ENCODE measurements at places on chromosomes 7 and 10.

DNA sequence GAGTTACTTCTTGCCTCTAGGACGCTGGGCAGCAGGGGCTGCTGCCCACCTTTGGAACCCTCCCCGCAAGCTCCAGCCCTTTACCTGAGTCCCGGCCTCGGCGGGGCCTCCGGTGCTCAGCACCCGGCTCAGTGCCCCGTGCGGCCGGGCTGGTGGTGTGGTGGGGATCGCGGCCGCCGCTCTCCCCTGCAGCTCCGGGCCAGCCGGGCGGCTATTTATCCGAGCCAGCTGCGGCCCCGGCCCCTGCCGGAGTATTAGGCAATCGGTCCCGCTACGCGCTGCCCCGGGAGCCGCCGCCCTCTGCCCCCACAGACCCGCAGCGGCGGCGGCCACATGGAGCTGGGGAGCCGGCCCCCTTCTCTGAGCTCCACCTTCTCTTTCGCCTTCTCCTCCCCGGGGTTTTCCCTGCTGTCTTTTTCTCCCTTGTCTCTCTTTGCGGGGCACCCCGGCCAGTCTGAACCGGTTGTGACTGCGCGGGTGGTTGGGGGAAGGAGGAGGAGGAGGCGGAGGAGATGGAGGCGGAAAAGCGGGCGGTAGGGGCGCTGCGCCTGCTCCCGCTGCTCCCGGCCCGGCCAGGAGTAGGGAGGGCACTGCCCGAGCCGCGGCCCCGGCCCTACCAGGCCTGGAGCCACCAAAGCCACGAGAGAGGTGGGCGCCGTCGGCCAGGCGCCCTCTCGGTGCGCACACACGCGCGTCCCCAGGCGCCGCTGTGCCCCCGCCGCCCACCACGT lies at the start of gene SLC16A9:
TSS of gene SLC16A9 (minus strand) at position 456 of the 731 bp plus-strand sequence. CDS start 25,559 bp downstream, outside the sequence.
- DNase-seq, result no peak

- peak; percentile 46 for DNase-seq
Observed at GRCh38 chr10:17216217-17216900, 11.7 kb upstream of the VIM start.

DNA sequence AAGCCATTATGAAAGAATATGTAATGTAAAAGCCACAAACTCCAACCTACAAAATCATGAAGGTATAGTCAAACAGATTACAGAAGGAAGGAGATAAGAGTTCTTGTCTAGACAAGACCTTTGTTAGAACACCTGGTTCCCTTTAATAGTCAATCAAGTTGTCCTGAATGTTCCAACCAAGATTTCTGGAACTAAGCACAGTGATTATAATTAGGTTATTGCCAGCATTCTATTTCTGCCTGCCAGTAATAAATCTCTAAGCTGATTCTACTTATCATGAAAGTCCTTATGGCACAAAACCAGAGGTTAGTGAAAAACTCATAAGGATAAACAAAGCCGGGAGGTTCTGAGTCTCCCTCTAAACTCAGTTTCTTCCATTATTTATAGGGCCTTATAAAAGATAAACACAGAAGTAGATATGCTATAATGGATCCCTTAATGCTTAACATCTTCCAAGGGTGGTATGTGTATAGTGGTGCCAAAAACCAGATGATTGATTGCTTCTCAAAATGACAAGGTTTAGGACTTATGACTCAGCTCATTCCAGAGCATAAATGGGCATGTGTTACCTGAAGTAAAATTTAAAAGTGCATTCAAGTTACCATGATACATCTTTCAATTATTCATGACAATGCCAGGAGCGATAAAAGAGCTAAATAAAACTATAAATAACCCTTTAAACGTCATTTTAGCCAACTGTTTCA lies 237.2 kb downstream of the CSTF2T start:
- DNase-seq, result no peak

- no peak for DNase-seq
Observed at GRCh38 chr10:73998929-73999691, 1.2 kb downstream of the VCL start.

DNA sequence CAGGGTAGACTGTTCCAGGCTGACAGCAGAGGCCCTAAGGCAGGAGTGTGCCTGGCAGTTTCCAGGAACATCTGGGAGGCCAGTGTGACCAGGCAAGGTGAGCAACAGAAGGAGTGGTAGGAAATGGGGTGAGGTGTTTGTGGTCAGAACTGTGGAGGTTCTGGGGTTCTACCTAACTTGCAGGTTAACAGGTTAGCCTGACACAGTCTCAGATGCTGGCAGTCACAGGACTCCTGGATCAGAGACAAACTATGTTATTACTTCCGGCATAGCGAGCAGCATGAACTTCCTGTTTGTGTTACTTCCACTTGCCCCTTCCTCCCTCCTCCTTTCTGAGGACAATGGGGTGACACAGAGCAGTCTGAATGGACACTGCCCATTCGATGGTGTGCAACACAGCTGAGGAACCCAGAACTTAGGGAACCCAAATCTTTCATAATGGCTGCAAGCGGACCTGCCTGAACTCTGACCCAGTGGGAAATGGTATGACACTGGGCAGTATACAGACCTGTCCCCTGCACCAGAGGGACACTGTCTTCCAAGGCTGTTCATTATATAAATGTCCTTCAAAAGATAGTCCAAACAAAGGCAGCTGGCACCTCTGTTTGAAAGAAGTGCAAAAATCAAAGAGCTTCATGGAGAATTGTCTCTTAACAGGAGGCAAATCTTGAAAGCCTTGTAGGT lies 3.9 kb upstream of the SAR1A start:
- no peak for DNase-seq

- no peak for DNase-seq
Observed at GRCh38 chr7:114997487-114998404, 75.9 kb downstream of the MDFIC start.

Measured in T-helper 22 cell (primary cell).